ENCODE measurements at places on chromosomes 3 and 15. TPM values are rescaled to one million over a fixed set of nuclear protein-coding genes. Genes with fewer than 3 reads are reported as not detected.

Gene RASGRF1
- 0.16 TPM for total RNA-seq

Gene PAQR5
- total RNA-seq: 0.21 TPM

DNA sequence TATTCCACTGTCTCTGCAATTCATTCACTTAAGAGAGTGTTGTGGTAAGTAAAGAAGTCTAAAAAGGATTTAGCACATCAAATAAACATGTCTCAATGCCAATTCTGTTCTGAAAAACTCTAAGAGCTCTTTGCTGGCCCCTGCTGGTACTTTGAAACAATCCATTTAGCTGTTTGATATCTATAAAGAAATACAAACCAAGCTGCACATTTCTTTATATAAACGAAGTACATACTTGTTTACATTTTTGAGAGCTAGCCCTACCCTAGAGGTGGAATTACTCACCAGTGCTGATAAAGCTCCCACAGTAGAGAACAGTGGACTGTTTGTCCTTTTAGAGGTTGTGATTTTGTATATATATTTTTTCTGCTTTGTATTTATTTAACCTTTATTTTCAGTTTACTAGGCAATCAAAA, 75.5 kb downstream of the NEDD4 start:
- no peak for DNase-seq

- DNase-seq: no peak
These were observed 292.9 kb downstream of the TLE3 start for GRCh38 chr15:69804786-69805185.

- no peak for DNase-seq
These were observed 51.1 kb downstream of the PSMD6 start for GRCh38 chr3:63972196-63972595.

Gene CLDN18
- total RNA-seq: not detected

- no peak for DNase-seq
These were observed at the start of gene FAM131A for GRCh38 chr3:184337399-184337714. Gene FAM131A (plus strand): TSS chr3:184337600. CDS start chr3:184337631, 31 bp downstream.

GRCh38 chr15:52518487-52519371, 10.0 kb downstream of the MYO5A start:
- DNase-seq: no peak

GRCh38 chr15:71971905-71972304, 146.0 kb downstream of the MYO9A start:
- no peak for DNase-seq

DNA sequence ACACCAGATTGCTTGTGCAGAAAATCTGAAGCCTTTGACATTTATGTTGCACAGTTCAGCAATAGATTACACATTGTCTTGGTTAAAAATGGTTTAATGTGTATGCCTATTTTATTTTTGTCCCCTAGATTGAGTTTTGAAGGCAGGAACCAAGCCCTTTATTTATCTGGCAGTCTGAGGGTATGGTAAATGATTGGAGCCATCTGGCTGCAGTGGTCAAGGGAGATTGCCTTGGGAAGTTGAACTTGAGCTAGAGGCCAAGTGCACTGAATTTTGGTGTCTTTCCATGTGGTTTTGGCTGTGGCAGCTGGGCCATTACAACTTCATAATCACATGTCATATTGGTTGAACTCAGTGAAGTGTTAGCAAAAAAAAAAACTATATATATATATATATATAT, 248.7 kb upstream of the C2CD4B start:
- no peak for DNase-seq

GRCh38 chr3:39132096-39133092, 21.0 kb downstream of the CSRNP1 start:
- DNase-seq: no peak

GRCh38 chr3:108036401-108036800, 54.4 kb downstream of the CD47 start:
- no peak for DNase-seq

Gene CFAP100
- 1.1 TPM for total RNA-seq

DNA sequence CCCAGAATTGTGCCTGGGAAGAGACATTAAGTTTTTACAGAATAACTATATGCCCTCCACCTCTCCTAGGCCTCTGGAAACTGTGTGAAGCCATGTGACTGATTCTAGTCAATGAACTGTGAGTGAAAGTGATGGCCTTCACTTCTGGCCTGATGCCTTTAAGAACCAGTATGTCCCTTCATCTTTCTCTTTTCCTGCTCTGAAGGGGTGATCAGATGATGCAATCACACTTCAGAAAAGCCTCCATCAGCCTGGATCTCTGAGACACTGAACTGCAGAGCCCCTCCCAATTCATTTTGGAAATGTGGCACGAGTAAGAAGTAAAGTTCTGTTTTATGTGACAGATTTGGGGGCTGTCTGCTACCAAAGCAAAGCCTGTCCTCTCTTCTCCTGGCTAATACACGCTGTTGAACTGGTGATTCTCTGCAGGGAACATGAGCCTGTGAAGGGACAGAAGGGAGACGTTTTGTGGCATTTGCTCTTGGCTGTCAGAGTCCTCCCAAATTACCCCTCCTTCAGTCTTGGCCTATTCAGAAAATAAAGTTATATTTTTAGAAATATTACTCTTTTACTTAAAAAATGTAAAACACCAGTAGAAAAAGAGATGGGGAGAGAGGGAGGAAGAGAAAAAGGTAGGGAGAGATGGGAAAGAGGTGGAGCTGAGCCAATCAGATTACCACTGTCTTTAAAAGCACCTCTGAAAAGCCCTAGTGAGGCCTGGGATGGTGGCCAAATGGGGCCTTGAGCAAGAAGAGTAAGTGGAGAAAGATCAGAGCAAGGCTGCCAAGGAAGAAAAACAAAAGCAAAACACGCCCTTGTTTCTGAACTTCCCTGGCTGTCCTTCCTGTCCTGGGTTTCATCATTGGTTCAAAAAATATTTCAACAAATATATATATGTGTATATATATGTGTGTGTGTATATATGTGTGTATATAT, 40.9 kb upstream of the RYK start:
- no peak for DNase-seq

DNA sequence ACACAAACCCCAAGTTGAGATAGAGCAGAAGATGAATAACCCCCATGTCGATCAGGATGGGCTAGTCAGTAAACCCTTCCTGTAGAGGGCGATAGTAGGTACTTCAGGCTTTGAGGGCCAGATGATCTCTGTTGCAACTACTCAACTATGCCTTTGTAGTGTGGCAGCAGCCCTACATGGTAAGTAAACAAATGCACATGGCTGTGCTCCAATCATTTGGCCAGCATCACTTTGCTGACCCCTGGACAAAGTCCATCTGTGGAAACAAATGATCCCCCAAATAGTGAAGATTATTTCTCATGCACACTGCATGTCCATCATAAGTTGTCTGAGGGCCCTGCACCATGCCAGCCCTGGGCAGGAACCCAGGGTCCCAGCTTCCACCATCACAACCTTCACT, 402.2 kb upstream of the PROK2 start:
- no peak for DNase-seq

DNA sequence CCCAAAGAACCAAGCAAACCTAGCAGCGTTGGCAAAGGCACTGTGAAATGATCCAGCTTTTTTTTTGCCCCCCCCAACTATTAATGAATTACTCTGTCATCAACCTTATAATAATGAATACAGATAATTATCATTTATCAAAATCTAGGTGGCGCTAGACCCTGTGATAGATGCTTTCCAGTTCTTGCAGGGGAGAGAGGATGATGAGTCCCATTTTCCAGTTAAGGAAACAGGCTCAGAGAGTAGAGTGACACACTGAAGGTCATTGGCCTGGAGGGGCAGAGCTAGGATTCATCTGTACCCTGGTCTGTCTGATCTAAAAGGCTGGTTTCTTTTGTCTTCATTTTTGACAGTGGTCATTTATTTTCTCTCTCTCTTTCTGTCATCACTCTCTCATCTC, 5.0 kb downstream of the ACOX2 start:
- DNase-seq: no peak

GRCh38 chr3:47512416-47513124, 942 bp downstream of the ELP6 start:
- peak; percentile 12 for DNase-seq

DNA sequence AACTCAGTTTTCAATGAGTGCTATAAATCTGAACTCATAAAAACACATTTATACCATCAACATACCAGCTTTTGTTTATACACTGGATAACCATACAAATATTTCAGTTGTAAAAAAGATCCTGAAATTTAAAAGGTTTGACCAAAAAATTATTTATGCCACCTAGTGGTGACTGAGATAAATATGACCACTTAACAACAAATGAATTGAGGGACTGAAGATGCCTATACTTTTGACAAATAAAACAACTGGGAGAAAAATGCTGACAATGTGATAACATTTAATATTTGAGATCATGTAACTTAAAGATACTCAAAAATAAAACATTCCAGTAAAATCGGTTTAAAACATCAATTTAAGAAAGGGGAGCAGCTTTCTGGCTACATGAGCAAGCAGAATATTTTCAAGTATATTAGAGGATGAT, 30.4 kb downstream of the ATG3 start:
- no peak for DNase-seq

DNA sequence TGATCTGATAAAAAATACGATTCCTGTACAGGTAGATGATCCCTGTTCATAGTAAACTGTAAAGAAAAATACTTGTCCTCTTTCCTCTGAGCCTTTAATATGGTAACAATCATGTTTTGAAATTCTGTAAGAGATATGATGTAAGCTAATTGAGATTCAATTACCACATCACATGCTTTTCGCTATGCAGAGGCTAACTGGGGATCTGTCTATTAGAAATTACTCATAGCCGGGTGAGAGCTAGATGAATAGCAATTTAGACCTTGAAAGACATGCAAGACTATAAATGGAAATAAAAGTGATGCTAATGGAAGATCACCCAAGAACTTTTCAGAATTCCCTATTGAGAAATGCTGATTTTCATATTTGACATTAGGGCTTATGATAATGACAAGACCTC, 579.9 kb upstream of the ZNF717 start:
- DNase-seq: no peak

DNA sequence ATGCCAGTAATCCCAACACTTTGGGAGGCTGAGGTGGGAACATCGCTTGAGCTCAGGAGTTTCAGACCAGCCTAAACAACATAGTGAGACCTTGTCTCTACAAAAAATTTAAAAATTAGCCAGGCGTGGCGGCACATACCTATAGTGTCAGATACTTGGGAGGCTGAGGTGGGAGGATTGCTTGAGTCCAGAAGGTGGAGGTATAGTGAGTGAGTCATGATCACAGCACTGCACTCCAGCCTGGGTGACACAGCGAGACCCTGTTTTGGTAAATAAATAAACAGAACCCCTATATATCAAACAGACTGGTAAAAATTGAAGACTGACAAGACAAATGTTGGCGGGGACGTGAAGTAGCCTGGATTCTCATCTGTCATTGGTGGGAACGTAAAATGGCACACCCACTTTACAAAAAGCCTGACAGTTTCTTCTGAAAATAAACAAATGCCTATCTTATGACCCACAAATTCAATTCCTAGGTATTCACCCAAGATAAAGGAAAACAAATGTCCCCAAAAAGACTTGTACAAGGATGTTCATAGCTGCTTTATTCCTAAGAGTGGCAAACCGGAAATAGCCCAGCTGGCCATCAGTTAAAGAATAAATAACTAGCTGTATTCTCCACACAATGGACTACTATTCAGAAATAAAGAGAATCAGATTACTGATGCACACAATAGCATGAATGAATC, 47.0 kb upstream of the GK5 start:
- DNase-seq: no peak

DNA sequence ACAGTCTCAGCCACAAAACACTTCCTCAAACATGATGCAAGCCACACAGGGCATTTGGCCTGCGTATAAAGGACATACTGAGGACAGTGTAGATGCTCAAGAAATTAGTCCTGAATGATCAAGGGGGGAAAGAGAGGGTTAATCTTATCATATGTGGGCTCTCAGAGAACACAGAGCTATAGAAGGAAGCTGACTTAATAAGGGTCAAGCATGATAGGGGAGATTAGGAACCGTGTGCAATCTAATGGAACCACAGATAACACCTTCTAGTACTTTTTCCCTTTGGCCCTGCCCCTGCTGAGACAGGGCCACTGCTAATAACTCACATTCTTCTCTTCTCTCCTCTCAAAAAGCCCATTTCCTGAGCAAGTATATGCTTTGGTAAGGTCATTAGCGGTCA, 114.1 kb upstream of the ADAMTS9 start:
- DNase-seq: no peak

Gene SYNM
- 3.5 TPM for total RNA-seq

DNA sequence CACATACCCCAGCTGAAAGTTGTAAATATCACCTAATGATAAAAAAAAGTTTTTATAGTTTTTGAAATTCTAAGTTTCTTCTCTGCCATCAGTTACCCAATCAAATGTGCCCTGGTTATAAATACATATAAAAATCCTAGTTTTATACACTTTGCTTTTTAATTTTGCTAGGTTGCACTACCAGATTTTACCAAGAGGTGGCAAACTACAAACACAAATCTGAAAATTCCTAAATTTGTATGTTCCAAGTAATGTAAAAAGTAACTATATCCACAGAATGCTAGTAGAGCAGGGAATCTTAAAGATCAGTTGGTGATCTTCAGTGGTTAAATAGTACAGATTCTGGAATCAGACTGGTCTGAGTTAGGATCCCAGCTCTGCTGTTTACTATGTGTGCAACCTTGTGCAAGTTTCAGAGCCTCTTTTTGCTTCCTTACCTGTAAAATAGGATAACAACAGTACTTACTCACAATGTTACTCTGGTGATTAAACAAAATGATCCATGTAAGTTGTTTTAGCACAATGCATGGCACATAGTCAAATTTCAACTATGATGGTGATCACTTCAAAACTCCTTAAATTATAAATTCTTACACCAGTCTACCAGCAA, 11.0 kb downstream of the TRPM7 start:
- DNase-seq: no peak

DNA sequence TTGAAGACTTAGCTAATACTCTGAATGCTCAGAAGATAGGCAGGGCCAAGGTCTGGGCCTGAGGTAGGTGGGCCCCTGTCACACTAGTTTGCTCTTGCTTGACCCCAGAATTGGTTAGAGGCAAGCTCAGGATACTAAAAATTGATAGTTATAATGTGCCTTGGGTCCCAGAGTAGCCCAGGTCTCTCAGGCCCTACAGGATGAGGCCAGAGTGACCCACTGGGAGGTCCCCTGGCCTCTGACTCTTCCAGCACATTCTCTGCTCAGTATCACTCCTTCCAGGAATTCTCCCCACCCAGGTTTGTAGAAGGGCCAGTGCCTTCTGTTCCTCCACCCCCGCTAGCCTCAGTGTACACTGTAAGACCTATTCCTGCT, 667 bp upstream of the KLHDC8B start:
- DNase-seq: no peak

- no peak for DNase-seq
These were observed 272.7 kb downstream of the MECOM start for GRCh38 chr3:169390741-169391305.

Gene CIDEC
- total RNA-seq: not detected

All from neural crest cell (in vitro differentiated cells).